ENCODE measurements at places on chromosomes 12 and 14.

GRCh38 chr14:66092206-66092605, 394.0 kb upstream of the CCDC196 start:
- DNase-seq: no peak

DNA sequence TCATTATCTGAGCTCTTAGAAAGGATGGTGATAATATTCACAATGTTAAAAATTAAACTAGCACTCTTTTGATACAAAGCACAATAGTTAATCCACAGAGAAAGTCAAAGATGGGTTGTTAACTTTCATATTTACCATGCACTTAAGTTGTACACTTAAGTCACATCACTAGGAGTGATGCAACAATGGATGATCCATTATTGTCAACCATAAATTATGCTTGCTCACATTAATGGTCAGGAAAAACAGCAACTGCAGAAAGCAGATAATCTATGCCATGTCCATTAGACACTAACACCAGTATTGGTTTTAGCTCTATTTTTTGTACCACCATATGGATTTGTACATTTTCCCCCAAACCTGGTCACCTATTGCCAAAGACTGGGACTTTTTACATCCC, 195.5 kb downstream of the FOXA1 start:
- DNase-seq: no peak

- DNase-seq: no peak
Observed at GRCh38 chr14:63647696-63648410, 6.2 kb upstream of the WDR89 start.

DNA sequence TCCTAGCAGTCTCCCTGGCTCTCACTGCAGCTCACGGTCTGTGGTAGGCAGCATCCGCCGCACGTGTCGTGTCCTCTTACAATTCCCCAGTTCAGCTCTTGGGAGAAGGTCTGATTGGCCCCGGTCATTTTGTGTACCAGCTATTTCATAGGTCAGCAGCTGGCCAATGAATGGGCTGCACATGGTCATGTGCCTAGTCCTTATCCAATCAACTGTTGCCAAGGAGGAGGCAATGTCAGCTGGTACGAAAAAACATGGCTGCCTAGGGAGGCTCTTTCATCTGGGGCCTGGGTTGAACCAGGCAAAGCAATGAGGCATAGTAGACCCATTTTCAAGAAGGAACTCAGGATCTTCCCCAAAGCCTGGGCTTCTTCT, 46.1 kb downstream of the RNFT2 start:
- DNase-seq: peak; percentile 13

DNA sequence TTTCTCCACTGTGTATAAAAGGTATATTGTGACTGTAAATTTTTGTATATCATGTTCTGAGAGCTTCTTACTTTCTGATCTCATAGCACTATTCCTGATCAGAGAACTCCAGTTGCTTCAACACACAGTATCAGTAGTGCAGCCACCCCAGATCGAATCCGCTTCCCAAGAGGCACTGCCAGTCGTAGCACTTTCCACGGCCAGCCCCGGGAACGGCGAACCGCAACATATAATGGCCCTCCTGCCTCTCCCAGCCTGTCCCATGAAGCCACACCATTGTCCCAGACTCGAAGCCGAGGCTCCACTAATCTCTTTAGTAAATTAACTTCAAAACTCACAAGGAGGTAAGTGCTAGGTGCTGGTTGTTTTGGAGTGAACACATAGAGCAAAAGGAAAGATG, 30.9 kb downstream of the CKB start:
- no peak for DNase-seq

DNA sequence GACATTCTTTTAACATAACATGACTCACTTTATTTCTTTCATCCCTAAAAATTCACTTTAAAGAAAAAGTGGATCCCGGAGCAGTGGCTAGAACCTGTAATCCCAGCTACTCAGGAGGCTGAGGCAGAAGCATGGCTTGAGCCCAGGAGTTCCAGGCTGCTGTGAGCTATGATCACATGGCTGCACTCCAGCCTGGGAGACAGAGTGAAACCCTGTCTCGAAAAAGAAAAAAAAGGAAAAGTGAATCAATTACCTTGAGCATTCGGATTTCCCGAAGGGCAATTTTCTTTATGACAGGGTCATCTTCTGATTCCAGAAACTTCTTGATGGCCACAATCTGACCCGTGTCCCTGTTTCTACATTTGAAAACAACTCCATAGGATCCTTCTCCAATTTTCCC, 1.2 kb downstream of the CDKL1 start:
- no peak for DNase-seq

DNA sequence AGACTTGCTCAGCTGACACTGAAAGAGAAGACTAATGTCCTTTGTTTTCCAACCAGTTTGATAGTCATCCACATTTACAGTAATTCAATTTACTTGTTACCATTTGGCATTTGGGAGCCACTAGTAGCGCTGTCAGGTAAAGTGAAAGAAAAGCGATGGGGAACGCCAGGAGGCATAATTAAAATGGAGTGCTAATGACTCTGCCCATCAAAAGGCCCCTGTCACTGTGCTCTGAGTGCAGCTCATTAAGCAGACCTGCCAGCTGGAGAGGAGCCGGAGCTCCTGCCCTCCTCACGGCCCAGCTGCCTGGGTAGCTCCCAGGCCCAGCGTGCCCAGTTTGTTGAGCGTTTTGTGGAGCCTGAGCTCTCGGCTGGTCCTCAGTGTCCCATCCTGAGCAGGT, 463.6 kb upstream of the CCDC196 start:
- no peak for DNase-seq

DNA sequence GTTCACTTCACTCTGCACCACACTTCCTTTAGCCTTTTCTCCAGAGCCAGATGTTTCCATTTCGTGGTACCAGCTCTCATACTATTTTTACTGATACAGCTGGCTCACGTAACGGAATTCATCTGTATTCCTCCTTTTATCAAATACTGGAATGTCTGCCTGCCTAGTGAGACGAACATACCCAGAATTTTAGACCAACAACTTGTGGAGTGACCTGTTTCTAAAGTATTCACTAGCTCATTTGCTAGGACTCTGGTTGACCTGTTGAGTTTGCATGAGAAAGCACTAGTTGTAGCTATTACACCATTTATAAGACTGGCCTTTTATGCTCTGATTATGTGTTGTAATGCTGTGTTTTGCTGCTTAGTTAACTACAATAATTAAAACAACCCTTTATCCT, 22.6 kb downstream of the KCNA5 start:
- no peak for DNase-seq

DNA sequence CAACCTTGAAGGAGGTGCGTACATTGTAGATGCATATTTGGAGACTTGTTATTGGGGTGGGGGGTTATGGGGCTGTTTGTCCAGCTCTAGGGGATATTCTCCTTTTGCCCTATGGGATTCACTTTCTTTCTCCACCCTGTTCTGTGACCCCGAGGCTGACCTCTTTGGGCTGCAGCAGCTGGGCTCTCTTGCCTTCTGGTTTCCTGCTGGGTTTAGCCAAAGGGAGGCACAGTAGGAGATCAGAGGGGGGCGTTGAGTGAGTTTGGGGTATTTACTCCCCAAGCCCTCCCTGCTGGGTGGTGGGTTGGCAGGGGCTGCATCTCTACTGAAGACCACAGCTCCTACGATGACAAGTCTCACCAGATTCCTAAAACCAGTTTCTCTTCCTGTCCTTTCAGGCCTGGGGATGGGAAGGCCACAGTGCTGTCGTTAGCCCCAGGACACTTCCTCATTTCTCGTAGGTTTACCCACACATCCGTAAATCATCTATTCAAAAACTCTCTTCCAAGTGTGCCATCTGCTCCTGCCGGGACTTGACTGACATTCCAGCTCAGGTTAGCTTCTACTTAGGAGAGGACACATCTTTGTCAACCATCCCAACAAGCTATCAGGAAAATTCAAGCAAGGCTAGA, 127.1 kb downstream of the TMEM30B start:
- no peak for DNase-seq

- DNase-seq: peak; percentile 1
Observed at GRCh38 chr12:128316973-128317526, 50.1 kb downstream of the TMEM132C start.

DNA sequence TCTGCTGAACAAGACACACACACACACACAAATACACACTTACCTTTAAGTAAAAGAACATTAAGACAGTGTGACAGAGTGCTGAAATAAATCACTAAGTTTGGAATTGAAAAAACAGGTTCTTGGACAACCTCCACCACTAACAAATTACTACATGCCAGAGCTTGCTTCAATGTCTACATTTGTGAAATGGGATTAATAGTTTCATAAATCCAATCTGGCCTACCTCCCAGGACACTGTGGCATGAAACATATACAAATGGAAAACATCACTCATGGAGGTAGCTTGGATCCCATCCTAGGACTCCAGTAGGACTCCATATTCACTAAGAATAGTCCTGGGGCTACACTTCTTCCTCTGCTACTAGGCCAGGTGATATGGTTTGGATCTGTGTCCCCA, 8.2 kb upstream of the CCDC60 start:
- DNase-seq: no peak

- DNase-seq: peak; percentile 25
Observed at GRCh38 chr14:69346710-69347109, 51.4 kb downstream of the ERH start.

- DNase-seq: no peak
Observed at GRCh38 chr14:73739899-73740617, 25.9 kb upstream of the PNMA1 start.

- DNase-seq: no peak
Observed at GRCh38 chr12:29455087-29455486, 42.4 kb downstream of the OVCH1 start.

All from hematopoietic multipotent progenitor cell treated with erythropoietin and hydrocortisone succinate and interleukin-3 and kit ligand, for 6 days (in vitro differentiated cells).